Spinal cord (tissue), 10 donors: ENCODE measurements at places on chromosomes 4 and X.

GRCh38 chrX:86507331-86507730 is 359.1 kb downstream of the DACH2 start:
- DNase-seq, result no peak

DNA sequence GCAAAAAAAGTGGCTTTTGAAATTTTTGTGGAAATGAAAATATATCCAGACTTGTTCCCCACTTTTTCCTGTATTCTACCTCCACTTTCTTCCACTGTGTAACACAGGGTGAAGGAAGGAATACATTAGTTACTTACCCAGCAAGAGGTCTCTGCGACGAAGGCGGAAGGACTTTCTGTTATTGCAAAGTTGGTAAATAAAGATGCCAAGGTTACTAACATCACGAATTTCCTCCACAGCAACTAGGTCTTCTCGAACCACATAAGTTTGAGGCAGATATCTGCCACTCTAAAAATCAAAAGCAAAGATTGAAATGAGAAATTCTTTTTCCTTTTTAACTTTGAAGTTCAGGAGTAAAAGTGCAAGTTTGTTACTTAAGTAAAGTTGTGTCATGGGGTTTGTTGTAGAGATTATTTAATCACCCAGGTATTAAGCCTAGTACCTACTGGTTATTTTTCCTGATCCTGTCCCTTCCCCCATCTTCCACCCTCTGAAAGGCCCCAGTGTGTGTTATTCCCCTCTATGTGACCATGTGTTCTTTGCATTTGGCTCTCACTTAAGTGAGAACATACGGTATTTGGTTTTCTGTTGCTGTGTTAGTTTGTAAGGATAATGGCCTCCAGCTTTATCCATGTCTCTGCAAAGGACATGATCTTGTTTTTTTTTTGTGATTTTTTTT is 5.8 kb downstream of the ITM2A start:
- DNase-seq, result no peak

GRCh38 chrX:21905953-21906352 is 34.6 kb upstream of the SMS start:
- DNase-seq, result no peak

DNA sequence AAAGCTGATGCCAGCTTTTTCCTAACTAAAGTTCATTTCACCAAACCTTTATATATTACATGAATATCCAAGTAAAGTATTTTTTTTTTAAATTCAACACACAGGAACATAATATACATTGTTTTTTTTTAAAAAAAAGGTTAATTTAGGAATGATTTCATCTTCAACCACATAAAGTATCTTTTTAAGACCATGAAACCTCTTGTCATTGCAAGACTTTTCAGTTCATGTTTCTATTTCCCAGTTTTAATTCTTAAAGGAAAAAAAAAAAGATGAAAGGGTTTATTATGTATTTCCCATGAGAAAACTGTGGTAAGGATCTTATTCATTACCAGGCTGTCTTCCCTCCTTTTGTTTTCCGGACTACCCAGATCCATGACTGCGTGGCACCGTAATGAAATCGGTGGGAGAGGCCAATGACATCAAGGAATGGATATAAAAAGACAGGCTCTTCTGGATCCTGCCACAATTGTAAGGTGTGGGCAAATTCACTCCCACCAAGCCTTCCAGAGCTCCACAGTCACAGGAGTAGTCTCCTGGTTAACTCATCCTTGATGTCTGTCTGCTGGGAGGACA is 84.7 kb upstream of the CBR4 start:
- no peak for DNase-seq
